ENCODE measurements at places on chromosomes 5 and 9. TPM values are rescaled to one million over a fixed set of nuclear protein-coding genes. Genes with fewer than 3 reads are reported as not detected.

DNA sequence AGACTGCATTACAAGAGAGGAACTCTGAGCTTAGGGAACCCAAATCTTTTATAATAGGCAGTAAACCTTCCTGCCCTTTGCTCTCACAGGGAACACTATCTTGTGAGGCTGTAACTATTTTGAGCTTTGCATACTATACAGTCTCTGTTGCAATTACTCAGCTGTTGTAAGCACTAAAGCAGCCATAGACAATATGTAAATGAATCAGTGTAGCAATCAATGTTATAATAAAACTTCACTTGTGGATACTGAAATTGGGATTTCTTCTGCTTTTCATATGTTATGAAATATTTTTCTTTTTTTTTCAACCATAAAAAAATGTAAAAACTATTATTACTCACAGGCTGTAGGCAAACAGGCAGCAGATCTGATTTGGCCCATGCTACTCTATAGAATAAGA lies 16.7 kb upstream of the UBQLN1 start:
- DNase-seq: no peak

CREBRF gene
- polyA plus RNA-seq: 19.0 TPM

ADGRV1 gene
- 8.6 TPM for polyA plus RNA-seq

- DNase-seq: no peak
Observed at GRCh38 chr9:82673919-82674318, 389.0 kb downstream of the RASEF start.

GRCh38 chr9:104911032-104911607 lies 16.8 kb downstream of the ABCA1 start:
- DNase-seq: no peak

FAM13B gene
- polyA plus RNA-seq: 55.1 TPM

SLC6A19 gene
- 56.2 TPM for polyA plus RNA-seq

DNA sequence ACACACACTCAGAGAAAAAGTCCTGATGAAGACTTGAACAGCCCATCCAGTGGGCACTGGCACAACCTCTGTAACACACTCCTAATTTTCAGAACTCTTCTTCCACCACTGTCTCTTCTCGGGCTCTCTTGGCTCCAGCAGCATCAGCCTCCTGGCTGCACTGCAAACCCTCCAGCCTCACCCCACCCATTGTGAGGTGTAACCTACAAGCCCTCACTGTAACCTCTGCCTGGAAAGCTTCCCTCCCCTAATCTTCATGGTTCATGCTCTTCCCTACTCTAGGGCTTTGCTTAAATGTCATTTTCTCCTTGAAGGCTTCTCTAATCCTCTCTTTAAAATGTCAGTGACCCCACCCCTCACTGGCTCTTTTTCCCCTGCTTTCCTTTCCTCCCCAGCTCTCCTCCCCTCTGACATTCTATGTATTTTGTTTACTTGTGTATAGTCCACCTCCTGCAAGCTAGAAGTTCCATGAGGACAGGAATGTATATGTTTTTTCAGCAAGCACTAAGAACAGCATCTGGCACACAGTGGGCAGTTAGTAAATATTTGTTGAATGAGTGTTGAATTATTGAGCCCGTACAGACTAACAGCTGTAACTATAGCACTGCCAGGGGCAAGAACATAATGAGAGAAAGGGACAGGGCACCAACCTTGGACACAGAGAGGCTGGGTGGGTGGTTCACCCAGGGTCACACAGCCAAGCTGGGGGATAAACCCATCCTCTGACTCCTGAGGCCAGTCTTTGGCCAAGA lies 76.4 kb downstream of the ESM1 start:
- DNase-seq: no peak

All from right renal pelvis (tissue), 4 donors.